ENCODE measurements at places on chromosomes 12 and 14. TPM values are rescaled to one million over a fixed set of nuclear protein-coding genes. Genes with fewer than 3 reads are reported as not detected.
A peak's percentile ranks its signal among the peaks of the same experiment; 100 is the strongest.

SMAGP gene
- 95.1 TPM for total RNA-seq

LBHD2 gene
- not detected for total RNA-seq

OR9K2 gene
- not detected for total RNA-seq

INHBC gene
- not detected for total RNA-seq

TAS2R9 gene
- not detected for total RNA-seq

ERG28 gene
- 31.0 TPM for total RNA-seq

TEX22 gene
- total RNA-seq = 0.86 TPM

GDF3 gene
- 0.41 TPM for total RNA-seq

ACSS3 gene
- total RNA-seq = 0.95 TPM

DYRK2 gene
- 24.6 TPM for total RNA-seq

JDP2 gene
- total RNA-seq = 95.7 TPM

OR6C65 gene
- total RNA-seq = not detected

CLEC14A gene
- not detected for total RNA-seq

- DNase-seq = peak; percentile 86
- no peak overlapping the region for H3K4me3 ChIP-seq
- no peak overlapping the region for H3K27ac ChIP-seq
- H3K4me1 ChIP-seq = no peaks in the 10 kb centered on the region
- H3K27me3 ChIP-seq = no peaks in the 10 kb centered on the region
- no peaks in the 10 kb centered on the region for H3K36me3 ChIP-seq
These were observed 29.0 kb downstream of the SERPINA11 start for GRCh38 chr14:94423453-94424056.

DNA sequence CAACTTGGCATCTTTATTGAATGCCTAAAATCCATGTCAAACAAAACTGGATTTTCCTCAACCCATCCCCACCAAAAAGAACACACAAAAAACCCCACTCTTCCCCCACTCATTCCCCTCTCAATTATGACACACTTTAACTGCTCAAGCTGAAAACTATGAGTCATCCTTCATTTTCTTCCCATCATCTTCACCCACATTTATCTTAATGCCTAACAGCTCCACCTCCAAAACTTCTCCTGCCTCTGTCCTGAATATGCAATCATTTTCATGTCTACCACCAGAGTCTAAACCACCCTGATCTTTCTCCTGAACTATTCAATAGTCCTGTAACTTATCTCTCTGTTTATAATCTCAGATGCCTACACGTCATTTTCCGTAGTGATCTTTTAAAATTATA lies 239.7 kb downstream of the BCAT1 start:
- H3K36me3 ChIP-seq = no peaks in the 10 kb centered on the region
- no peak overlapping the region for H3K27ac ChIP-seq
- H3K4me1 ChIP-seq = peaks cover 34% of the 10 kb centered on the region

DNA sequence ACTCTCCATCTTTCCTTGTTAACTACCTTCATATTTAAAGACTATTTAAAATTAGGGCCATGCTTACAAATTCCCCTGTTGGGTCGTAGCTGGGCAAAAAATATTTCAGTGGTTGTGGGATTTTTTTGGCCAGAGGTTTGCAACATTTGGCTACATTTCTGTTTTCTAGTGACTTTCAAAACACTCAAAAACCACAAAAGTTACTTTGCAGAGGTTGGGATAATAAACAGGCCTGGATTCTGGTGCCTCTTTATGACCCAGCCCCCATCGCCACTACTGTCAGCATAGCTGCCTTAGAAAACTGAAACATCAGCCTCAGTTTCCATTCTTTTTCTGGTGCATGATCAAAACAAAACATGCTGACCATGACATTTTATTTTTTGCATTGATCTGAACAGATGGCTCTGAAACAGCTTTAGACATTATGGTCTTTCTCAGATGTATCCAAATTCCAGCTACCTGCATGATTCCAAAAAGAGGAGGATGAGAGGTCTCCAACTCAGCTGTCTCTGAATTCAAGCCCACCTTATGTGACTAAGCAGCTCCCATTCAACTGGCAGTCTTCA lies 5.2 kb downstream of the DPF3 start:
- H3K27ac ChIP-seq = no peak overlapping the region
- H3K4me3 ChIP-seq = no peak overlapping the region
- DNase-seq = no peak
- peaks cover 8% of the 10 kb centered on the region for H3K27me3 ChIP-seq

GRCh38 chr12:105267711-105268110 lies 31.7 kb upstream of the APPL2 start:
- no peak overlapping the region for H3K27ac ChIP-seq
- no peak overlapping the region for H3K4me3 ChIP-seq
- no peaks in the 10 kb centered on the region for H3K4me1 ChIP-seq

DNA sequence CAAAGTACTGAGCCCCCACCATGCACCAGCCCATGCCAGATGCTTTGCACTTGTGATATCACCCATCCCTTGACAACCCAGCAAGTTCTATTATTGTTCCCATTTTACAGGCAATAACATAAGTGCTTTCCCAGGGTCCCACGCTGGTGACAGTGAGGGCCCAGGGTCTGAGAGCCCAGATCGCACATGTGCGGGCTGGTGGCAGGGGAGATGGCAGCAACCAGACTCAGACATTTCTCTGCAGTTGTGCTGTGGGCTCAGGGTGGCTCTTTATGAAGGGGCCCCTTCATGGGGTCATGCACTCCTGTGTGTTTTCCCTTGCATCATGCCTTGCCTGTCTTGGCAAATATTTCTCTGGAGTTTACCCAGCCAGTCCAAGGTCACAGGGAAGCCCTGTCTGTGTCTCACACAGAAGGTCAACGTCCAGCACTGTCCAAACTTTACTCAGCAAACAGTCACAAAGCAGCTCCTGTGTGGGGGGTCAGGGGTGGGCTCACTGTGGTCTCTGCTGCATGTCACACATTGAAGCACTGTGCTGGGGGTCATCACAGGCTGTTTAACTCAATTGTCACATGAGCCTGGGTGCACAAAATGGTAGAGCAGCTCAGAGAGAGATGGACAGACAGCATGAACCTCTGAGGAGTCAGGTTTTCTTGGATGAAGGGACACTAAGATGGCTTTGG lies 12.7 kb downstream of the SERPINA5 start:
- DNase-seq = peak; percentile 67
- peak overlapping the region; percentile 36 for H3K27ac ChIP-seq
- no peak overlapping the region for H3K4me3 ChIP-seq

DNA sequence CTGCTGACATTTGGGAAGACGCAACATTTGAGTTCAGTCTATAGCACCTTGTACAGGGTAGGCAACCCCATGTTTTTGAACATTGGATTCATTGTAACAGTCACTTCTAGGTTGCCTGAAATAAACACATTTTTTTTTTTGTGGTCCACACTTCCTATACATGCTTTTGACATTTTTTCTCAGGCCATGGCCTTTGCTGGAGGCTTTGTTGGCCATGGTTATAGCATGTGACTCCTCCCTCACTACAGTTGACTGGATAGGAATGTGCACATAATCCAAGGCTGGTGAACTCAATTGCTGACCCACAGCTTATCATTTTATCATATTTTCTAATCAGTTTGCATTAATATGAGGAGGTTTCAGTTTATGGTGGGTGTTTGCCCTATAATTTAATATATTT lies 60.6 kb downstream of the TMEM117 start:
- no peaks in the 10 kb centered on the region for H3K27me3 ChIP-seq
- no peak overlapping the region for H3K4me3 ChIP-seq
- no peak overlapping the region for H3K27ac ChIP-seq
- H3K36me3 ChIP-seq = no peaks in the 10 kb centered on the region
- H3K4me1 ChIP-seq = 0 out of 2 replicates have a peak, but pooled peaks cover 3% of the 10 kb centered on the region

DNA sequence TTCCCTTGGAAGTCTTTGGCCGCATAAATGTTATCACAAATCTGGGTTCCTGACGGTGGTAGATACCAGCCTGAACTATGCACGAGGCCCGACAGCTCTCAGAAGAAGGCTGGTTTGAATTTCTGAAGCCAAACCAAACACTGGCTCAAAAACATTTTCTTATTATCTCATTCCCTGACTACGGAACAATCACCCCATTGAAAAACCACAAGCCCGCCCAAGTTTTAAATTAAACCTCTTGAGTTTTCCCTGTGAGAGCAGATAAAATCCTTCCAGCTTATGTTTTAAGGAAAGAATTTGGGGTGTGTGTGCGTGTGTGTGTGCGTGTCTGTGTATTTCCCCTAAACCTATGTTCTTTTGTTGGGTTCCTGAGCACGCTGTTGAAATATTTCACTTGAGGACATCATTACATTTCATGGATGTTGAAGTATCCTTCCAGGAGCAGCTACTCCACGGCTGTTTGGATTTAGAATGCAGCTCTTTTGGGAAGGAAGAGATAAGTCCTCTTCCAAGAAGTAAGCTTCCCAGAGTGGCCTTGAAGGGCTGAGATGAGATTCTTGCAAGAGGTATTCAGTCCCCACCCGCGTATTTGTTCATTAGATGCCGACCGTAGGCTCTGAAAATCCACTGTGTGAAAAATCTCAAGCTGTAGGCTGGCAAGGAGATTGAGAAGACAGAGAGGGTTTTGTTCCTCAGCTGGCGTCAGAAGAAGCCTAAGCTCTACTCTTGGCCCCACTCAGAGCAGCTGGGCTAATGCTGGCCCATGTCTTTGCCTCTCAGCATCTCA lies 131.0 kb upstream of the NCOR2 start:
- no peak for DNase-seq
- peaks cover 15% of the 10 kb centered on the region for H3K4me1 ChIP-seq
- no peaks in the 10 kb centered on the region for H3K36me3 ChIP-seq
- no peak overlapping the region for H3K27ac ChIP-seq
- no peak overlapping the region for H3K4me3 ChIP-seq

DNA sequence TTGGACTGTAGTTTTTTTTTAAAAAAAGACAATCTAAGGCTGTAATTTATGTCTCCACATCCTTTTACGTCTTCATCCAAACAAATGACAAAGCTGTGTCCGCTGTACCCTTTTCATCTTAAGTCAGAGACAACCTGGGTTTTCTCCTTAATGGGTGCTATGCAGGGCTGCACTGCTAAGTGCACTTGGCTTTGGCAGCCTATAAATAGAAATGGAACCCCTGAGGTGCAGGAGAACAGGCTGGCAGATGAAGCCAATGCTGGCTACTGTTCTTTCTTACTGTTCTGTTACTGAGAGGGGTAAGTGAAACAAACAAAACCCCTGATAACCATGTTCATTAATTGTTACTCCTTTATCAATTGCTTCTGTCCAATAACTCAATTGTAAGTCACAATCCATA lies 47.1 kb upstream of the KICS2 start:
- no peaks in the 10 kb centered on the region for H3K4me1 ChIP-seq
- H3K36me3 ChIP-seq = no peaks in the 10 kb centered on the region
- DNase-seq = no peak
- H3K27me3 ChIP-seq = no peaks in the 10 kb centered on the region

GRCh38 chr12:754473-754820 lies 2.1 kb downstream of the WNK1 start:
- no peaks in the 10 kb centered on the region for H3K27me3 ChIP-seq
- no peak for DNase-seq
- no peaks in the 10 kb centered on the region for H3K36me3 ChIP-seq
- peak overlapping the region; percentile 50 for H3K27ac ChIP-seq
- H3K4me3 ChIP-seq = peak overlapping the region; percentile 97

- no peak overlapping the region for H3K4me3 ChIP-seq
- no peaks in the 10 kb centered on the region for H3K36me3 ChIP-seq
- H3K27ac ChIP-seq = peak overlapping the region; percentile 25
- H3K4me1 ChIP-seq = peaks cover 16% of the 10 kb centered on the region
- no peaks in the 10 kb centered on the region for H3K27me3 ChIP-seq
These were observed 23.8 kb upstream of the DGLUCY start for GRCh38 chr14:91089958-91090535.

GRCh38 chr12:96140174-96140573 lies 54.0 kb upstream of the ELK3 start:
- H3K4me1 ChIP-seq = no peaks in the 10 kb centered on the region
- DNase-seq = no peak
- no peak overlapping the region for H3K4me3 ChIP-seq
- H3K36me3 ChIP-seq = no peaks in the 10 kb centered on the region
- no peak overlapping the region for H3K27ac ChIP-seq

GRCh38 chr14:25953532-25954139 lies 644.2 kb downstream of the NOVA1 start:
- no peak overlapping the region for H3K27ac ChIP-seq
- H3K36me3 ChIP-seq = no peaks in the 10 kb centered on the region
- H3K27me3 ChIP-seq = no peaks in the 10 kb centered on the region
- no peak overlapping the region for H3K4me3 ChIP-seq
- no peak for DNase-seq
- H3K4me1 ChIP-seq = no peaks in the 10 kb centered on the region

- no peaks in the 10 kb centered on the region for H3K36me3 ChIP-seq
- H3K27ac ChIP-seq = no peak overlapping the region
- H3K4me3 ChIP-seq = no peak overlapping the region
- DNase-seq = no peak
- no peaks in the 10 kb centered on the region for H3K27me3 ChIP-seq
These were observed 365.6 kb downstream of the NELL2 start for GRCh38 chr12:44510510-44510909.

DNA sequence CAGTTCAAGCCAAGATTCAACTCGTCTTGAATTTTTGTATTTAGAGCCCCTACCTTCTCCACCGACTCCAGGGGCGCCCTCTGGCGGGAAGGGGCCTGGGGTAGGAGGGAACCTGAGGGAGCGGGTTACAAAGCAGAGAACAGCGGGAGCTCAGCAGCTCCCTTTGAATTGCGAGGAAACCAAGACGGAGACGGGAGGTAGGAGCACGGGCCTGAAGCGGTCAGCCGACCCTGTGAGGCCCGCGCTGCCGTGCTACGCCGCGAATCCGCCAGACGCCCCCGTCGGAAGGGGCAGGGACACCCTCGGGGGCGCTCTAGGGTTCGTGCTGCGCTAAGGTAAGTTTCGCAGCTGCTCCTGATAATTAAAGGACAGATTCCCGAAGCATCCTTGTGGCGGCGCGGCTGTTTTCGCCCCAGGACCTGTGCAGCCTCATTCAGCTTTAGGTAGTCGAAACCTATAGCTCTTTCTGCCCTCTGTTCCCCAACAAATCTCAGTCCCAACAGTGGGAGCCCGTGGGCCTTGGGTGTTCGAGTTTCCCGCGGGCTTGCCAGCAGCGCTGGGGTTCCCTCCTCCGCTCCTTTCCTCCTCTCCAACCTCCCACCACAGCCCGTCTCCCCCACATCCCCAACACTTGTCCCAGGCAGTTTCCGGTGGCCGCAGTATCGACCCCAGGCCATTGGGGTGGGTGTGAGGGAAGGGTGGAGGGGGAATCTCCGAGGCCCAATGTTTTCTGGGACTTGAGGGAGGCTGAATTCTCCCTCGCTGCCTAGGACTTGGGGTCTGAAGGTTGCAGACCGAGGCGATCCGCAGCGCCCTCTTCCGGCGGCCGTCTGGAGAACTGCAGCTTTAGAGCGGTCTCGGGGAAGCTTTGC lies 5.1 kb upstream of the NKX2-1 start:
- H3K27me3 ChIP-seq = no peaks in the 10 kb centered on the region
- H3K4me3 ChIP-seq = no peak overlapping the region
- peak; percentile 69 for DNase-seq

- H3K4me3 ChIP-seq = no peak overlapping the region
- H3K27me3 ChIP-seq = no peaks in the 10 kb centered on the region
- no peaks in the 10 kb centered on the region for H3K4me1 ChIP-seq
- no peak for DNase-seq
- H3K36me3 ChIP-seq = no peaks in the 10 kb centered on the region
These were observed 642.0 kb downstream of the SLC6A15 start for GRCh38 chr12:84270470-84271140.

- peak; percentile 57 for DNase-seq
- H3K27me3 ChIP-seq = no peaks in the 10 kb centered on the region
- no peak overlapping the region for H3K27ac ChIP-seq
- no peaks in the 10 kb centered on the region for H3K36me3 ChIP-seq
These were observed 37.8 kb downstream of the PAH start for GRCh38 chr12:102879144-102879763.

GRCh38 chr12:50934371-50934851 lies 17.9 kb upstream of the HIGD1C start:
- peak overlapping the region; percentile 73 for H3K27ac ChIP-seq
- H3K4me1 ChIP-seq = peaks cover 41% of the 10 kb centered on the region
- no peaks in the 10 kb centered on the region for H3K27me3 ChIP-seq

- no peak overlapping the region for H3K4me3 ChIP-seq
- DNase-seq = no peak
- H3K27ac ChIP-seq = no peak overlapping the region
- no peaks in the 10 kb centered on the region for H3K4me1 ChIP-seq
- no peaks in the 10 kb centered on the region for H3K27me3 ChIP-seq
These were observed 289.9 kb upstream of the KITLG start for GRCh38 chr12:88870000-88870737.
